ENCODE measurements at places on chromosomes 5 and 9. TPM values are rescaled to one million over a fixed set of nuclear protein-coding genes. Genes with fewer than 3 reads are reported as not detected.

DNA sequence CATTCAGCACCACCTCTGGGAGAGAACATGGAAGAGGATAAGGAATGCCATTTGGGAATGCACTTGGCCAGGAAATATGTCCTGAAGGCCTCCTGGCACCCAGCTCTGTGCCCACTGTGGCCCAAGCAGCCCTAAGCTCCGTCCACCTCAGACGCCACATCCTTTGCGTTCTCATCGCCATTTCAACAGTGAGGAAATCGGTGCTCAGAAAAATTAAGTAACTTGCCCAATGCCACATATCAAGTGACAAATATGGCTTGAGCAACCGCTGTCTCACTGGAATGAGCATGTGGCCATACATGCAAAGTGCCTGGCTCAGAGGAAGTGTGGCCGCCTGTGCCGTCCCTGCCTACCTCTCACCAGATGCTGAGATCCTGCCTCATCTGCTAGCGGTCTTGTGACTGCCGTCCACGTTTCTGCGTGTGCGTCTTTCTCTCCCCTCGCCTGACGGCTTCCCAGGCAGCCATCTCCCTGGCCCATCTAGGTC lies 984 bp upstream of the DOK3 start:
- no peak for DNase-seq

DNA sequence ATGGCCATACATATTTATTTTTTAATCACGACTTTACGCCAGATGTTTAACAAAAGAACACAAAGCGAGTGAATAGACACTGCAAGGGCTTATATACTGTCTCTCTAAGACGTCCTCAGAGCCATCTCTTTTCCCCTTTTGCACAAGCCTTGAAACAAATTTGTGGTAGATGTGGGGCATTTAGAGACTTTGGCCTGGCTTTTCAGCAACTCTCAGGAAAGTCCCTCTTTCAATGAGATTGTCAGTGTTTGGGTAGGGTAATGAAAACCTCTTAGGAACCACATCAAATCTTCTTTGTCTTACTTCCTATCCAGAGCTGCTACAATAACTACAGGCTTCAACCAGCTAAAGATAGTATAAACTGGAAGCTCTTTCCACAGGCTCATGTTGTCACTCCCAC lies 380.0 kb downstream of the ANXA1 start:
- no peak for DNase-seq

Gene IL13
- not detected for total RNA-seq

DNA sequence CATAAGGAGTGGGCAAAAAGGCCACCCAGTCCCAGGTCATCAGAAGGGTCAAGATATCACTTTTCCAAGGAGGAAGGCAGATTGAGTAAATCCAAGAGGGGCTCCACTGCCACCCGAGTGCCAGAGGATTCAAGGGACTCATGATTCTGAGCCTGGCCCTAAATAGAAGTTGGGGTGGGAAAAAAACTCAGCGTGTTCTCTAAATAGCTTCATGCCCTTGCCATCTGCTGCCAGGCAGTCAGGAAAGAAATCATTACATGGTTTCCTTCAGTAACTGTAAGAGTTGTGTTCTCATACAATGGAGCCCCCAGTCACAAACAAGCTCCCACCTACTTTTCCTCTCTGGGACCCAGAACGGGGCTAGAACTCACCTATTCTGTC lies 37.2 kb downstream of the SAR1B start:
- DNase-seq = no peak

- no peak for DNase-seq
These were observed 69.3 kb downstream of the OLFM1 start for GRCh38 chr9:135156525-135157510.

DNA sequence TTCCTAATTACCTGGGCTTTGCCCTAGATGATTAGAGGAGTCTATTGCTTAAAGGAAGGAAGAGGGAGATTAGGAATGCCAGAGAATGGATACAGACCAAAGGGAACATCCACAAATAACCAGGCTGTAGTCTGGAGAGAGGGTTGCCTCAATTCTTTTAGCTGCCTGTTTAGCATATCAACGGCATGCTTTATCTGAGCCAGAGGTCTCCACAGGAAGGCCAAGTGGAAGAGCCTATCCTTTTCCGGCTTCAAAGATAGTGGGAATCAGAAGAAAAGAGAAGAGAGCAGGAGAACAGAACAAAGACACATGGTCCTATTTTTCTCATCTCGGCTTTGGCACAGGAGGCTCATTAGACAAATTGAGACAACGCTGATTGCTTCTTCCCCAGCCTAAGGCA lies 142.4 kb downstream of the NMUR2 start:
- DNase-seq = no peak

Gene OR1Q1
- total RNA-seq = not detected

- no peak for DNase-seq
These were observed 452.9 kb downstream of the CSNK1G3 start for GRCh38 chr5:123964884-123965283.

- no peak for DNase-seq
These were observed 389.1 kb downstream of the ENC1 start for GRCh38 chr5:74251141-74252035.

DNA sequence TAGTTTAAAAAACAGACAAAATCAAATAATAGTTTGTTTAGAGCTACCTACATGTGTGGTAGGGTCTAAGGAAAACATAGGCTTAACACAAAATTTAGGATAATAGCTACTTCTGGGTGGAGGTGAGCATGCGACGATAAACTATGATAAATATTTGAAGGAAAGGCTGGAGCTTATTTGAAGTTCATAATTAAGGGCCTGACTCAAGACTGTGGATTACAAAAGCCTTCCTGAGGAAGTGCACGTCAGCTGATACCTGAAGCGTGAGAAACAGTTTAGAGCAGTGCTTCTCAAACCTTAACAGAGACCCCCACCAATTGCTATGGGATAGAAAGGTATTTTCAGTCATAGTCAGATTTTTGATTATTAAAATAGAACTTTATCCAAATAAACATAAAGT lies 20.4 kb upstream of the UBLCP1 start:
- no peak for DNase-seq

GRCh38 chr5:15612915-15613635 lies 113.1 kb downstream of the FBXL7 start:
- DNase-seq = no peak

Gene CSNK1A1
- total RNA-seq = 223 TPM

DNA sequence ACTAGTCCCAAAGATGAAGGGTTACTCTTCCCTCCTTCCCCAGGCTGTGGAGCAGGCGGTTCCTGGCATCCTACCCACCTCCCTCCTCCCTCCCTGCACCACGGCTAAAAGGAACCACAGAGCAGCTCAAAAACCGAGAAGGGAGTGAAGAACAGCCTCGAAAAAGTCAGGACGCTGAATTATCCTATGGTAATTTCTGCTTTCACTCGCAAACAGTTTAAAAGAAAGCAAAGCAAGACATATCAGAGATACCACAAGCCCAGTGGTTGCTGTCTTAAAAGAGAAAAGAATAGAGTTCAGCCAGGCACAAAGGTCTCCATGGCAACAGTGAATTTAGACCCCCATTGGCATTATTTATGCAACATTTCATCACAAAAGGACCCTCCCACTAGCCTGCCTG lies 315.4 kb downstream of the CTNND2 start:
- no peak for DNase-seq

Gene C9orf50
- not detected for total RNA-seq

DNA sequence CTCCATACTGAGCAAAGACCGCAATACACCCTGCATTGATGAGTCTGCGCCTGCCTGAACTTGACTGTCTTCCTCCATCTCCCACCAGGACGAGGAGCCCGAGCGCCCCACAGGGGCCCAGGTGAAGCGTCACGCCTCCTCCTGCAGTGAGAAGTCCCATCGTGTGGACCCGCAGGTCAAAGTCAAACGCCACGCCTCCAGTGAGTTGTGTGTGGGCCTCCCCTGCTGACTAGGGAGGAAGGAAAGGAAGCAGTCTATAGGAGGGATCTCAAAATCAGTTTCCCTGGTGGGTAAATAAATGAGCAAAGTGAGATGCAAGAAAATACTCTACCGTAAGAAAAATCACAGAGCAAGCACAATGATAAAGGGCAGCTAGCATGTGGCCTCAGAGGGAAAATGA lies 22.8 kb upstream of the GRPEL2 start:
- DNase-seq = no peak

GRCh38 chr9:123358181-123358905 lies 2.3 kb downstream of the CRB2 start:
- DNase-seq = no peak

DNA sequence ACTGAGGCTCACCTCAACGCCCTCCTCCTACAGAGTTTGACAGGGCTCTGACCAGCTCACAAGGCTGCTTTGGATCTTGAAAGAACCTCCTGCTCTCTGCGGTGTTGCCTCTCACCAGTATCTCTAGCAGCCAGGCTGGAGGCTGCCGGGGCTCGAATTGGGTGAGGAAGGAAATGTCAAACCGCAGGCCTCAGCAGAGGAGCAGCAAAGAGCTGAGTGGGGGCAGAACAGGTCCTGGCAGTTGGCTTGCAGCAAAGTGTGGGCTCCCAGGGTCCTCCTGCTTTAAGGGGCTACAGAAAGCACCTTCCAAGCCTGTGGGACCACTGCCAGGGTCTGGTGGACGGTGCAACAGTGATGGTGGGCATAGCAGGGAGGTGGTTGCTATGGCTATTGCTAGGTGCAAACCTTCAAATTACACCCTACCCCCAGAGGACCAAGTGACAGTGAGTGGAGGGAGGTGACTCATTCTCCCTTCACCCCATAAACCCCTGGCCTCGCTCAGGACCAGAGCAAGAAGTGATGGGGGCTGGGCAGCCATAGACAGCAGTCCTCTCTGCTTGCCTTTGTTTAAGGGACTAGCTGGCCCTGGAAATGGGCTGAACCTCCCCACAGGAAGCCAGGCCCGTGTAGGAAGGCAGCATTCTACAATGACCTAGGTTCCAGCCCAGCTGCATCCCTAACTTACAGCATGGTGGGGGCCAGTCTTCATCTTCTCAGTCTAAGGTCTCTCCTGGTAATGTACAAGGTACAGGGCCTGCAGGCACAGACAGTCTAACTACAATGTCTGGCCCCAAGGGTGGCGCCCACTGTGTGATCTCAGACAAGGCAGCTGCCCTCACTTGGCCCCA lies 18.7 kb downstream of the LCP2 start:
- peak; percentile 38 for DNase-seq

Gene TTC39B
- total RNA-seq = 16.9 TPM

- no peak for DNase-seq
These were observed 62.1 kb downstream of the TRIM32 start for GRCh38 chr9:116749176-116749575.

Gene F12
- total RNA-seq = 10.7 TPM

Gene MSX2
- total RNA-seq = 1.6 TPM

- DNase-seq = no peak
These were observed 82.1 kb upstream of the IL33 start for GRCh38 chr9:6133346-6134063.

DNA sequence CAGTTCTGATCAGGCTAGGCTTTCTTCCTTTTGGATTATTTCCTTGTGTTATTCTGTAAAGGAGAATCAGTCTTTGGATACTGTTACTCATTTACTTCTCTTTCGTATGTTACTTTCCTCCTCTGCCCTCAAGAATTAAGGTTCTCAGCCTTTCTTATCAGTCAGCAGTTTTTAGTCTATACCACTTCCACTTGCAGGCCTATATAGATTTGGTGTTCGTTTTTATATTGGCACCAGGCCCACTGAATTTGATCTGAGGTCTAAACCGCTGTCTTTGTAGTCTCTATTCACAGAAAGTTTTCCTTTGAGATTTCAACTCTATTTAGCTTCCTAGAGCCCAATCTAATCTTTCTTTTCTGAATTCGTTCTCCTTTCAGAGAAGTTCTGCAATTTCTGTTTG lies 62.8 kb downstream of the ERBIN start:
- no peak for DNase-seq

GRCh38 chr5:76081811-76082771 lies 1.1 kb upstream of the SV2C start:
- DNase-seq = no peak

- no peak for DNase-seq
These were observed 149.6 kb downstream of the SNX18 start for GRCh38 chr5:54667136-54667535.

Gene DAB2
- total RNA-seq = 18.9 TPM

Gene CDX1
- not detected for total RNA-seq

DNA sequence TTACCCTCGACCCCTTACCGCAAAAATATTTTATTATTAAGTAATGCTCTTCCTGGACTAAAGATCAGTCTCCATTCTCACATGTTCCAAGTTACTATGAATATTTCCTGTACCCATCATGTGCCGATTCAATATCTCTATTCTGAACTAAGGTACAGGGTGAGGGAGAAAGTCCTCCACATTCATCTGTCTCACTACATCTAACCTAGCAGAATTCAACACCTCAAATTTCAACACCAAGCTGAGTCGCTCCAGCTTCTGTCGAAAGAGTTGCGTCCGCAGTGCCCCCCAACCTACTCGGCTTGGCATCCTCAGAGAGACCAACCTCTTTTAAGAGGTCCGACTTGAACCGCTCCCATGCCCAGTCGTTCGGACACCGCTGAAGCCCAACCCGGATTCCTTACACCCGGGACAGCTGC lies 1.0 kb downstream of the CERT1 start:
- DNase-seq = no peak

DNA sequence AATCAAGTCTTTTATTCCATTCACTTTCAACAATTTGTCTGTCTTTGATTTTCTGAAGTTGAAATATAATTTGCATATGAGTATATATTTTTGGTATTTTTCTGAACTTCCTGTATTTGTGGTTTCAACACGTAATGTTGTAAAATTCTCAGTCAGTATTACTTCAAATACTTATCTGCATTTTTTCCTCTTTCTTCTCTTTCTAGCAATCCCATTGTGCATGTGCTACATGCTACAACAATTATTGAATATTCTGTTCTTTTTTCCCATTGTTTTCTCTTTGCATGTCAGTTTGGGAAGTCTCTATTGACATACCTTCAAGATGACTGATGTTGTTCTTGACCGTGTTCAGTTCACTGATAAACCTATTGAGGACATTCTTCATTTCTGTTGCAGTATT lies 5.6 kb upstream of the ANKRD18A start:
- no peak for DNase-seq

DNA sequence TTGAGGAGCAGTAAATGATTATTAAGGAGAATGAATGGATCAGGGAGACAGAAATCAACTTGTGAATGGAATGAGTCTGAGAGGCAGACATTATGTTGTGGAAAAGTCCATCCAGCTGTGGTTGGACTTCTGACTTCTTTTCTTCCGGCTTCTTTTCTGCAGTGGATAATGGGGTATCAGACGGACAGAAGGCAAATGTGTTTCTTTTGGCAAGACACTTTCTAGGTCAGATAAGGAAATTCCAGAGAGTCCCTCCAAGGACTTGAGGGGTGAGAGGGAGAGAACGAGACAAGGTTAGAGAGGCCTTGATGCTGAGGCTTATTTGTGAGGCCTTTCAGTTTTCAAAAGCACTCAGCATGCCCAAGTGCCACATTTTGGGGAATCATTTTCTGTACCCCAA lies 17.1 kb upstream of the GRHPR start:
- DNase-seq = no peak

Gene SHB
- total RNA-seq = 20.0 TPM

Data from esophagus squamous epithelium (tissue), 5 donors.